ENCODE measurements at places on chromosomes 1 and 21. TPM values are rescaled to one million over a fixed set of nuclear protein-coding genes. Genes with fewer than 3 reads are reported as not detected.

DNA sequence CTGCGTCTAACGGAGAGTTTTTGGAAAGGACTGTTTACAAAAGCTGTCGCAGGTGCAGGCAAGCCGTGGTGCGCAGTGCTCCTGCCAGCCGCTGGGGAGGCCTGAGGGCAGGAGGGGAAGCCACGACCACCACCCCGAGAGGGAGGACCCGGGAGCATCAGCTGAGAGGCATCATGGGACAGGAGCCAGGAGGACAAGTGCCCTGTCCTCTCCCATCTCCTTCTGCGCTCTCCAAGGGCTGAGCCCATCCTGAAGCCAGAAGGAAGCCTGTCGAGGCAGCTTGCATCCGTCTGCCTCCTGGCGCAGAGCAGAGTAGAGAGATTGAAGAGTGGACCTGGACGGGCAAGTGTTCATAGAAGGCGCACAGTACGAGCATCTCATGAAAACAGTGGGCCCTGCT, 310.9 kb downstream of the KIF26B start:
- no peak overlapping the region for H3K27ac ChIP-seq
- no peaks in the 10 kb centered on the region for H3K36me3 ChIP-seq

- no peaks in the 10 kb centered on the region for H3K4me1 ChIP-seq
- H3K27me3 ChIP-seq: no peaks in the 10 kb centered on the region
- no peak overlapping the region for H3K27ac ChIP-seq
- H3K4me3 ChIP-seq: no peak overlapping the region
- no peak for DNase-seq
- no peaks in the 10 kb centered on the region for H3K36me3 ChIP-seq
Measured at GRCh38 chr21:16775076-16775475, 737.8 kb upstream of the CXADR start.

DNA sequence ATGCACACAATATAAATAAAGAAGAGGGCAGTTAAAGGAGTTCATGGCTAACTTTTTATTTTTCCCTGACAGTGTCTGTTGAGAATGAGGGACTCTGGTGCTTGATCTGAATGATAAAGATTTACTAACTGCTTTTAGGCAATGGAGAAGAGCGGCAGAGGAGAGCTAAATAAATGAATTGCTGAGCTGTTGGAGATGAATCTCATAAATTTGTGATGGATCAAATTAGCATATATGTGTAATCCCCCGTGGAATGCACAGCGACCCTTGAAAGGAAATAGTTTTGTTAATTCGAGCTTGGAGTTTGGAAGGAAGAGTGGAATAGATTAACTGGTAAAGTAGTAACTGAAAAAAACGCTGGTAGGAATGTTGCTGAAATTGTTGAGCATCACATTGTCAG, 40.2 kb downstream of the HMCN1 start:
- no peak overlapping the region for H3K27ac ChIP-seq
- H3K36me3 ChIP-seq: no peaks in the 10 kb centered on the region
- H3K4me3 ChIP-seq: no peak overlapping the region
- DNase-seq: no peak
- no peaks in the 10 kb centered on the region for H3K27me3 ChIP-seq

DNA sequence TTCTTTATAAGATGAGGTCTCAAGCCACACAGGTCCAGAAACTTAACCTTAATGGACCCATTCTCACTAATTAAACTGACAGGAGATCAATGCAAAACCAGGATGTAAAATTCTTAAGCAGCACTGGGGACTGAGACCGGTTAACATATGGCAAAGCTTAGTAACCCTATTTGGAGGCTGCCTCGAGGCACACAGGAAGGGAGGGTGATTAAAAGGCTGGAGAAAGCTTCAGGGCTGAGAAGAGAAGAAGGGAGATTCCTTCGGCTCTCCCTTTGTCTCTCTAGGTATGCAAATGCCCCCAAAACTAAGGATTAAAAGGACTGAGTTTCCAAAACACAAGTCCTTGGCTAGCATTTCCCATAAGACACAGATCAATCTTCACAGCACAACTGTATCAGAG, 120.8 kb upstream of the DSCAM start:
- no peak overlapping the region for H3K27ac ChIP-seq
- no peak overlapping the region for H3K4me3 ChIP-seq
- no peaks in the 10 kb centered on the region for H3K36me3 ChIP-seq
- no peak for DNase-seq

GRCh38 chr1:100907887-100908286, 12.0 kb downstream of the SLC30A7 start:
- no peaks in the 10 kb centered on the region for H3K4me1 ChIP-seq
- peaks cover 10% of the 10 kb centered on the region for H3K36me3 ChIP-seq
- no peak overlapping the region for H3K27ac ChIP-seq
- no peak for DNase-seq
- H3K27me3 ChIP-seq: no peaks in the 10 kb centered on the region

- H3K36me3 ChIP-seq: no peaks in the 10 kb centered on the region
- no peaks in the 10 kb centered on the region for H3K4me1 ChIP-seq
- DNase-seq: no peak
- no peak overlapping the region for H3K27ac ChIP-seq
- no peaks in the 10 kb centered on the region for H3K27me3 ChIP-seq
- H3K4me3 ChIP-seq: no peak overlapping the region
Measured at GRCh38 chr1:65959896-65960567, 167.3 kb downstream of the PDE4B start.

GRCh38 chr1:55239548-55239947, 24.4 kb upstream of the USP24 start:
- H3K27ac ChIP-seq: no peak overlapping the region
- H3K36me3 ChIP-seq: no peaks in the 10 kb centered on the region
- H3K4me1 ChIP-seq: no peaks in the 10 kb centered on the region
- no peak overlapping the region for H3K4me3 ChIP-seq
- no peaks in the 10 kb centered on the region for H3K27me3 ChIP-seq

DNA sequence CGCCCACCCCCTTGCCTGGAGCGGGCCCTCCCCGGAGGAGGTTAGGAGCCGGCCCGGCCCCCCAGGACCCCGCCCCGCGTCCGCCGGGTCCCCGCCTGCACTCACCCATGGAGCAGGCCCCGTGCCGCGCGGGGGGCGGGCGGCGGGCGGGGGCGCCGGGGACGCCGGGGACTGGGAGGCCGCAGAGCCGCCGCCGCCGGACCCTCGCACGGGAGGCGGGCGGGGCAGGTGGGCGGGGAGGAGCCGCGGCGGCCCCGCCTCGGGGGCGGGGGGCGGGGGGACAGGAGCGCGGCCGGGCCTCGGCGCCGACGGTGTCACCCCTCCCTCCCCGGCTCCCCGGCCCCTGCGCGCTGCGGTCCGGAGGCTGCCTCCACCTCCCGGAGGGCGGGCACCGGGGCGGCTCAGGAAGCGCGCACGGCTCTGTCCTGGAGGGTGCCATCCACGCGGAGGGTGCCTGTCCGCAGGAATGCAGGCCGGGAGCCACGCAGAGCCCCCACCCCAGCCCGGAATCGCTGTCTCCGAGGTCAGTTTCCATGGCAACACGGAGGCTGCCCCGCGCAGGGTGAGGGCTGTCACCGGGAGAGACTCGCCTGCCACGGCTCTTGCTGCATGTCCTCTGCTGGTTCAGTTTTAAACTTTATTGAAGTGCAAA, 5.9 kb upstream of the PLEKHG5 start:
- no peaks in the 10 kb centered on the region for H3K4me1 ChIP-seq
- DNase-seq: no peak
- no peaks in the 10 kb centered on the region for H3K36me3 ChIP-seq
- no peak overlapping the region for H3K27ac ChIP-seq
- H3K4me3 ChIP-seq: peak overlapping the region; percentile 34

GRCh38 chr1:114003431-114003830, 24.2 kb downstream of the OLFML3 start:
- no peaks in the 10 kb centered on the region for H3K36me3 ChIP-seq
- DNase-seq: no peak
- no peaks in the 10 kb centered on the region for H3K27me3 ChIP-seq
- H3K4me3 ChIP-seq: no peak overlapping the region
- no peak overlapping the region for H3K27ac ChIP-seq

- H3K4me3 ChIP-seq: no peak overlapping the region
- no peak overlapping the region for H3K27ac ChIP-seq
- H3K36me3 ChIP-seq: no peaks in the 10 kb centered on the region
- no peaks in the 10 kb centered on the region for H3K27me3 ChIP-seq
- no peak for DNase-seq
Measured at GRCh38 chr1:41620365-41621169, 136.1 kb upstream of the EDN2 start.

GRCh38 chr1:30789388-30790255, 32.0 kb upstream of the LAPTM5 start:
- H3K4me3 ChIP-seq: no peak overlapping the region
- DNase-seq: peak; percentile 39
- no peaks in the 10 kb centered on the region for H3K27me3 ChIP-seq

- DNase-seq: peak; percentile 90
- no peaks in the 10 kb centered on the region for H3K27me3 ChIP-seq
- H3K4me1 ChIP-seq: no peaks in the 10 kb centered on the region
- H3K4me3 ChIP-seq: no peak overlapping the region
- H3K36me3 ChIP-seq: no peaks in the 10 kb centered on the region
Measured at GRCh38 chr1:19436716-19437476, 48.4 kb downstream of the CAPZB start.

DNA sequence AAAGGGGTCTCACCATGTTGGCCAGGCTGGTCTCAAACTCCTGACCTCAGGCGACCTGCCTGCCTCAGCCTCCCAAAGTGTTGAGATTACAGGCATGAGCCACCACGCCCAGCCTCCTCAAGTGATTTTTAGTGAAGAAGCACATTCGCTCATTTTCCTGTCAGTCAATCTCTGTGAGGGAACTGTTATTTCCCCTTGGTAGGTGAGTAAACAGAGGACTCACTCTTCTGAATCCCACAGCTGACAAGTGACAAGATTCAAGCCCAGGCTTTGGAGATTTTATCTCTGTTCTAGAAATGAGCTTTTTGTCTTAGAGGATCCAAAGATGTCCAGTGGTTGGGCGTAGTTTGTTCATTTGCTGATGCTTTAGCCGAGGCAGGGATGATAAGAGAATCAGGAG, 43.9 kb upstream of the TACSTD2 start:
- H3K27me3 ChIP-seq: no peaks in the 10 kb centered on the region
- no peak overlapping the region for H3K4me3 ChIP-seq
- no peaks in the 10 kb centered on the region for H3K36me3 ChIP-seq
- no peak for DNase-seq
- H3K27ac ChIP-seq: no peak overlapping the region

GRCh38 chr1:65330021-65330420, 20.7 kb downstream of the DNAJC6 start:
- H3K36me3 ChIP-seq: no peaks in the 10 kb centered on the region
- no peaks in the 10 kb centered on the region for H3K4me1 ChIP-seq
- no peak for DNase-seq
- H3K27me3 ChIP-seq: no peaks in the 10 kb centered on the region
- H3K27ac ChIP-seq: no peak overlapping the region

DNA sequence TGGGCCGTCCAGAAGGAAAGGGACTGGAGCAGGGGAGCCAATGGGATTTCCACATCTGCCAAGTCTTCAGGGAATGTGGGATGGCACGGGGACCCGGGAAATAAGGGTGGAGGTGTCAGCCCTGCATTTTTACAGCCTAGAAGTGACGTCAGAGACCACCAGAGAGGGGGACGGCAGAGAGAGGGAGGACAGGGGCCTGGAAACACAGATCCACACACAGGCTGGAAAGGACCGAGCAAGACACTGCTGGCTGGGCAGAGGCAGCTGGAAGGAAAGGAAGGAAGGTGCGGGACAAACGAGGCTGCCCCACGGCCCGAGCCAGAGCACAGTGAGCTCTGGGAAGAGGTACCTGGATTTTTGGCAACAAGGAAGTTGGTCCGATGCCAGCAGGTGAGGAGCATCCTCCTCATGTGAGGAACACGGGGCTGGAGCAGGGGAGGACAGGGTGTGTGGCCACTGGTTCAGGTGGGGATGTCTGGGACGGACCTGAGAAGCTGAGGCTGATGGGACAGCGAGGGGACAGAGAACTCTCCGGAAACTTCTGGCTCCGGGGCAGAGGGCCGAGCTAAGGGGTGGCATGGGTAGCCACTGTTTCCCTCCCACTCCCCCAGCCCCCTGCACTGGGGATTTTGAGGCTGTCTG, 138.3 kb downstream of the PGBD5 start:
- no peak for DNase-seq
- no peaks in the 10 kb centered on the region for H3K27me3 ChIP-seq
- H3K4me1 ChIP-seq: no peaks in the 10 kb centered on the region
- H3K4me3 ChIP-seq: no peak overlapping the region
- H3K36me3 ChIP-seq: no peaks in the 10 kb centered on the region

DNA sequence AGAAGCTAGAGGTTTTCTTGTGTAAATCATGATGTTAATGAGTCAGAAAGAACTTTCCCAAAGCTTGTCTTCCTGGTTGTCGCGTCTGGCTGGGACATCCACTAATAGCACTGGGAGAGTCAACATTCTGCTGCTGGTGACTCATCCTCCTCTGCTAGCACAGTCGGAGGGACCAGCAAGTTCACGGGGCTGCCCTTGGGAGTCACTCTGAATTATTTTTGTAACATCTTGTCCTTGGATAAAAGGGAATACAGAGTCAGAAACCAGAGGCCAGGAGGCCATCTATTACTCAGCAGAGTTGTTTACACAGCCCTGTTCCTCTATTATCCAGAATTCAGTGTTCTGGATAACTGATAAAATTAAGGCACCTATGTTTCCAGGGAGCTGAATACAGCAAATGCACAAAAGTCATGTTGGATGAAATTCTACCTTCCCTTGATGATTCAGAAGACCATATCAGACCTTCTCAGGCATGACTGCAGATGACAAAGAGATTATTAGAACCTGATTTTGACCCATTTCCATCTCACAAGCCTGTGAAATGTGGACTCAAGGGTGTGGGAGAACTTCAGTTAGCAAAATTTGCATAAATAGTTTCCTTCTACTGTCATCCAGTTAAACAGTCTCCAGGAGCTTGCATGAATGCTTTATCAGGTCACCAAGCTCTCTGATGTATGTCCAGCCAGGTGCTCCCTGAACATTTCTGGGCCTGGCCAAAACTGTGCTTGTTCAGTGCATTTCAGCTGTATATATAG, 68.1 kb downstream of the JAK1 start:
- H3K27ac ChIP-seq: peak overlapping the region; percentile 61
- no peaks in the 10 kb centered on the region for H3K27me3 ChIP-seq
- H3K4me1 ChIP-seq: peaks cover 14% of the 10 kb centered on the region
- H3K4me3 ChIP-seq: no peak overlapping the region
- DNase-seq: peak; percentile 82

FCRL2 gene
- total RNA-seq: 0.12 TPM

ARHGEF2 gene
- 9.6 TPM for total RNA-seq

MAEL gene
- total RNA-seq: 0.15 TPM

CLCA4 gene
- not detected for total RNA-seq

RHEX gene
- not detected for total RNA-seq

PLA2G2C gene
- total RNA-seq: not detected

SERPINC1 gene
- 1,325 TPM for total RNA-seq
